ENCODE measurements at places on chromosomes 5 and 9. TPM values are rescaled to one million over a fixed set of nuclear protein-coding genes. Genes with fewer than 3 reads are reported as not detected.

- DNase-seq, result no peak
These were observed 27.4 kb upstream of the TMC1 start for GRCh38 chr9:72494051-72494450.

TAF11L8 gene
- not detected for total RNA-seq

DNA sequence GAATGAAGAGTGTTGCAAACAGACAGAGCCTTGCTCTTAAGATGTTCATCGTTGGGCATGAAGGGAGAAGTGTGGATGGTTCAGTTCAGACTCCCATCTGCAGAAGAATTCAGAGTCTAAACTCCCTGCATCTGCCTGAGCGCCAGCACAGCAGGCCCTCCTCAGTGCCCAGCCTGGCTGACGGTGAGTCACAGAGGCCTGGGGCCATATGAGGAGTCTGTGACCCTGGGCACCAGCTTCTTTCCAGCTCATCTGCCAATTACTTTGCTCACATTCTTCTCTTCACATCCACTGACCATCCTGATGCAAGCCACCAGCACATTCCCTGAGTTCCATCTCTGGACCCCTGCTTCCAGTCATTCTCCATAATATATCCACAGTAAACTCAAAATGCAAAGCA is 401.1 kb upstream of the TRPC7 start:
- DNase-seq, result no peak

DNA sequence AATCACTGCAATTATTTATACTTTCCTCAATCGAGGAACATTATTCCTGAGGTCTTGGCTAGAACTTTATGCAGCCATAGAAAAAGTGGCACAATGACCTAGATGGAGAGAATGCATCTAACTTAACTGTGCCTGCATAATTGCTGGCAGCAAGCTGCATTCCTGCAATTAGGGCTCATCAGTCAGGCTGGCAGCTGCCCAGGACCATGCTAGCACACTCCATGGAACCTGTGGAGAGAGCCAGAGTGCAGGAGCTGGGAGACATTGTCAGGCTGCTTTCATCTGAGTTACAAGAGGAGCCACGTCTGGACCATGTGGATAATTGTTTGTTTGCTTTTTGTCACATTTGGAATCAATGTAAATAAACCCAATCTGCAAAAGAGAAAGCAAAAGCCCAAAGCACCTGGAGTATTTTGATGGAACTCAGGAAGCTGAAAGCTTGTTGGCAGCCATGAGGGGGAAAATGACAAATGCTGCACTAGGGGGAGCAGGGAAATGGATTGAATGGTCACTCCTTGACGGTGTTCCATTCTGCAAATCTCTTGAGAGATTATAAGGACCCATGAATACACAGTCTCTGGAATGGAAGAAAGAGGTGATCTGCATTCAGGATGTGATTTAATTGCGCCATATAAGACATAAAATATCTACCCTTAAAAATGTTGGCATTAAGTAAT is 839.9 kb downstream of the MAT2B start:
- no peak for DNase-seq

GRCh38 chr9:71709384-71709783 is 58.9 kb downstream of the CEMIP2 start:
- DNase-seq, result no peak

DNA sequence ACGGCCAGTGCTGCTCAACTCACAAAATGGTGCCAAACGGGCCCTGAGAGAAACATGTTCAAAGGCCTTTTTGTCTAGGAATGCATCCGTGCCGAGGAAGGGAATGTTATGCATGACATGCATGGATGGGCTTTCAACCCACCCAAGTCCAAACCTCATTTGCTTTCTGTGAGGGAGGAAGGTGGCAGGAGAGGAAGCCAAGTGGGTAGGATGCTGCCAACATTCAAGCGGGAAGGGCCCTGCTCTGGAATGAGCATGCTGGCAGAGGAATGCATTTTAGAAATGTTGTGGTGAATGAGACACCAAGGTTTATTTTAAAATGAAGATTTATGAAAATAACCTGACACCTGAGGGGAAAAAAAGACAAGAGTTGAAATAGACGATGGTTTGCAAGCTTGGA is 479.1 kb downstream of the CCDC171 start:
- DNase-seq, result no peak

SCGB3A2 gene
- not detected for total RNA-seq

CDO1 gene
- total RNA-seq, result 6.6 TPM

Data from osteocyte (in vitro differentiated cells).